DMS79 (cell line): ENCODE measurements at places on chromosomes 1 and 21.

GRCh38 chr1:45003741-45004140, 7.4 kb downstream of the HECTD3 start:
- no peak for DNase-seq

GRCh38 chr1:187310038-187310631, 481.4 kb downstream of the PLA2G4A start:
- no peak for DNase-seq

DNA sequence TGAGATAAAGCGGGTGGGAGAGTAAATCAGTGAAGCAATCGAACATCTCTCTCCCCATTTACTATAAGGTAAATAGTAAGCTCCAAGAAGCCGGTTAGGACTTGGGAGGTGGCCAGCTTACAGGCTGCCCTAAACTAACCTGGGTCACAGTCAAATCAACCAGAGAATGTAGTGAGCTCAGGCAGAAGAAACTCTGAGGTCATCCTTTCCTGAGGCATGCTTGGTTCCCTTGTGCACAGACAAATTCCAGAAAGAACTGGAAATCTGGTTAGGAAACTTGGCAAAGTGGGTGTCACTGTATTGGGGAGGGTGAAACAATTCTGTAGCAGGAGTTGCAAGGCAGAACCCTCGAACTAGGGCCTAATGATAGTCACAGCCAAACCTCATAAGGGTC, 72.5 kb downstream of the NTMT2 start:
- no peak for DNase-seq

DNA sequence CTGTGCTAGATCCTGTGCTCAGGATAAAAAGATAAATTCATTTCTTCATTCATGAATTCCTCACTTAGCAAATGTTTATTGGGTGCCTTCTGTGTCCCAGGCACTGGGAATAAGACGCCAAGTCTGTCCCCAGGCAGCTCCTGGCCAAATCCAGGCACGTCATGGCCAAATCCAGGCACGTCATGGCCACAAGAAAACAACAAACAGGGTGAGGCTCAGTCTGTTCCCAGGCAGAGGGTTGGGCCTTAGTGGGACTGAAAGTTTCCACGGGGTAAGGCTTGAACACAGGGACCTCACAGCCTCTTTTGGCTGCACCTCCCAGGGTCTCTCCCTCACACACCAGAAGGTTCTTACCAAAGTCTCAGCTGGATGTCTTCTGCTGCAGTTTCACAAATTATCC, 95.7 kb downstream of the PAX7 start:
- no peak for DNase-seq

DNA sequence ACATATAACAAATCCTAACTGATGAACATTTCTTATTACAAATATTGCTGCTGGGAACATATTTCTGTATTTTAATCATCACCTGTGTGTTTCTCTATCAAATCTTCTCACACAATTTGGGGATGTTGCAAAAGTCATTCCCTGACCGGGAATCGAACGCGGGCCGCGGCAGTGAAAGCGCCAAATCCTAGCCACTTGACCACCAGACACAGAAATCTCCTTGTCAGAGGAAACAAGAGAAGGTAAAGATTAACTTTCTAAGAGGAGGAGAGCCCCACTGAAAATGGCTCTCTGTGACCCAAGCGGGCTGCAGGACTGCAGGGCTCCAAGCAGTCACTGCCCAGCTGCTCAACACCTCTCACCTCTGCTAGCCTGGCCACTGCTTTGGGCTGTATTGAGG, 304.9 kb downstream of the FAM72C start:
- DNase-seq = no peak

GRCh38 chr1:28171246-28171645, 5.2 kb downstream of the PTAFR start:
- no peak for DNase-seq

GRCh38 chr1:161198194-161198896, 509 bp downstream of the ADAMTS4 start:
- no peak for DNase-seq

GRCh38 chr1:150567341-150567716, 12.1 kb downstream of the MCL1 start:
- no peak for DNase-seq

GRCh38 chr1:63857478-63857877, 83.7 kb downstream of the ROR1 start:
- no peak for DNase-seq

GRCh38 chr1:211261229-211261628, 2.1 kb downstream of the RCOR3 start:
- DNase-seq = no peak

GRCh38 chr1:193408782-193409293, 222.4 kb upstream of the B3GALT2 start:
- DNase-seq = no peak

DNA sequence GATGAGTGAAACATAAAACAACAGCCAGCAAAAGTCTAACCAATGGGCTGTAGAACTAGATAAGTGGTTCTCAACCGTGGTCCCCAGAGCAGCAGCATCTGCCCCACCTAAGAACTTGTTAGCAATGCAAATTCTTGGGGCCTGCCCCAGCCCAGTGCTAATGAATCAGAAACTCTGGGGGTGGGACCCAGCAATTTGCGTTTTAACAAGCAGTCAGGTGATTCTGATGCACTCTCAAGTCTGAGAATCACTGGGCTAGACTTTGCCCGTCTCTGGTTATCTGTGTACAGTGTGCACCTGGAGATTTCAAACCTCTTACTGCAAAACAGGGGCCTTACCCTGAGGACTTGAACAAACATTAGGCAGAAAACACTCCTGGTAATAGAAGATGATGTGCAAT, 66.5 kb downstream of the PLXNA2 start:
- peak; percentile 82 for DNase-seq

DNA sequence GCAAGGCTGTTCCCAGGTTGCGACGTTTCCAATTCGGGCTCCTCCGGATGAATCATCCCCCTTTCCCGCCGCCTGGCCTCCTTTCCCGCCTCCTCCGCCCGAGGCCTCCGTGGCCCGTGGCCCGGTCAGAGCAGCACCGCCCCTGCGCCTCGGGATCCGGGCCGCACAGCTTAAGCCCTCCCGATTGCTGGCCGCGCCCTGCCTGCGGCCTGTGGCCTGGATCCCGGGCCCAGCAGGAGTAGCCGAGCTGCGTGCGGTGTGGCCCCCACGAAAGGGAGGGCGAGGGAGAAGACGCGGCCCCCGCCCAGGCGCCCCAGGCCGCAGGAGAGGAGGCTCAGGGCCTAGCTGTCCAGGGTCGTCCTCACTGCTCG, 1.0 kb downstream of the TMEM200B start:
- DNase-seq = no peak

- DNase-seq = no peak
These were observed 55.7 kb downstream of the IER5 start for GRCh38 chr1:181144238-181144637.

GRCh38 chr1:104830534-104830933, 1080.8 kb downstream of the AMY1C start:
- DNase-seq = no peak

GRCh38 chr1:165137551-165138316, 218.8 kb downstream of the LMX1A start:
- no peak for DNase-seq

DNA sequence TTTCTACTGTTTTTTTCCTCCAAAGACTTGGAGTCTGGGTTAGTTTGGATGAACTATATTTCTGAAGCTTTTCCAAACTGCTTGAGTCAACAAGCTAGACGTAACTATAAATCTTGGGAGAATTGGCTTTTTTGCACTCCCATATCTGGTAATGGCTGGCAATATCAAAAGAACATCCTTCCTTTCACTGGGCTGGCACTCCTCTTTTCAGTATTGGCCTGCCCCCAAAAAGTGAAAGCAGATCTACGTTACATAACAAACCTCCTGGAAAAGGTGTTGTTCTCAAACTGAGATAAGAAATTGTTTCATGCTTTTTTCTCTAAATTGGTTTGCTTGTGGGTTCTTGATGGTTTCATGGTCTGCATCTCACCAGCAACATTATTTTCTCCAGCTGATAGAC, 499.3 kb downstream of the NEGR1 start:
- no peak for DNase-seq

GRCh38 chr1:166165661-166166328, 1.0 kb downstream of the FAM78B start:
- no peak for DNase-seq
